Activated CD4-positive, alpha-beta T cell treated with anti-CD3 and anti-CD28 coated beads, Interleukin-2, amount 50 U/mL, for 24 hours (primary cell): ENCODE measurements at places on chromosomes 12 and 14.

DNA sequence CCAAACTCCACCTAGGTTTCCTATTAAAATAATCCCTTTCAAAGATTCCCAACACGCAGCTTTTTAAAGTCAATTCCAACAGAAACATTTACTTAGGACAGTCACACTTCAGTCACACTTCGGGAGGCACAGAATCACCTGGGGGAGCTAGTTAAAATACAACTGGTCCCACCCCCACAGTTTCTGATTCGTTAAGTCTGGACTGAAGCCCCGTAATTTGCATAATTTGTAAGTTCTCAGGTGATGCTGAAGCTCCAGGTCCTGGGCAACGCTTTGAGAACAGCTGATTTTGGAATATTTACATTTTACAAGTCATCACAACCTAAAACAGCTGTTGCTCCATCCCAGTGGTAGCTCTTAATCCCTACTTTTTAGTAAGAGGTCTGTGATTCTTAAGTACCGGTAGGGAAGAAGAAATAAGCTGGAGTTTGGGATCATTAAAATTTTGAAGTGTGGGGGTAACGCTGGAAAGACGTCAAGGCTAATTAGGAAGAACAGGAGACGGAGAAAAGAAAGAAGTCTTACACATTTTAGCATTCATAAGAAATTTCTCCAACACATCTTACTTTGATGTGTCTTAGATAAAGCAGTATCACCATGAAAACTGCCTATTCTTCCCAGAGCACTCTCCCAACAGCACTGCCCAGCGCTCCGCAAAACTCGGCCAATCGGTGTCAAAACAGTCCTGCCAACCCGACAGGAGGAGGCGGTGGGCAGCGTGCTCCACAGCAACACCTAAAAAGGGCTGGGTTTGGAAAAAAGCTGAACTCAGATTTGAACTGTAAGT lies 1.1 kb downstream of the IPO8 start:
- peak; percentile 5 for DNase-seq

DNA sequence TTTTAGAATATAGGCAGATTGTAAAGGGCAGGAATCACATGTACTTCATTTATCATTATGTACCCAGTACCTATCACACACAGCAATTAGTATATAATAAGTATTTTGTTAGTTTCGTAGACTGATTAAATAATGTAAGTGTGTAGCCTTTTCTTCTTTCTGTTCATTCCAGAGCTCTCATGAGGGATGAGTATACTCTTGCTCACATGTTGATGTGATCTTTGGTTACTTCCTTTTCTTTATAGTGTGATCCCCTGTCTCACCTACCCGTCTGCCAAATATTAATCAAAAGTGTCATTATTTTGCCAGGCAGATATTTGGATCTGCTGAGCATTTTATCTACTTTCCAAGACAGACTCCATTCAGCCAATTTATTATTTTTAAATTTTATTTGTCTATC lies 156.1 kb downstream of the PCNX1 start:
- no peak for DNase-seq

DNA sequence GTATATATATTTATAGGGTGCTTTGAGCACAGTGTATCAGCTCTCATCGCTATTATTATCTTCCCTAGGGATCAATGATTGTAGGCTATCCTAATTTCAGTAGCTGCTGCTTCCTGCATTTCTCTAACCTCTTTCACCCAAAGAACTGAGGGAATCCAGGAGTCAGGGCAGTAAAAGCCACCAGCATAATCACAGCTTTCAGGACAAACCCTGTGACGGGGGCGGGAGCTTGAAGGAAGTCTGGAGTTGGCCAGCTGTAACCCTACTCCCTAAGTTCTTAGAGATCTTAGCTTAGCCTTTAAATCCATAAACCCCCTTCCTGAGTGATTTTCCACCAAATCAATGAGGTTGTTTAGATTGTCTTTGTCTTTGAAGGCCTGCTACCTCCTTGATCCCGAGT lies 33.7 kb downstream of the FLVCR2 start:
- DNase-seq = no peak

DNA sequence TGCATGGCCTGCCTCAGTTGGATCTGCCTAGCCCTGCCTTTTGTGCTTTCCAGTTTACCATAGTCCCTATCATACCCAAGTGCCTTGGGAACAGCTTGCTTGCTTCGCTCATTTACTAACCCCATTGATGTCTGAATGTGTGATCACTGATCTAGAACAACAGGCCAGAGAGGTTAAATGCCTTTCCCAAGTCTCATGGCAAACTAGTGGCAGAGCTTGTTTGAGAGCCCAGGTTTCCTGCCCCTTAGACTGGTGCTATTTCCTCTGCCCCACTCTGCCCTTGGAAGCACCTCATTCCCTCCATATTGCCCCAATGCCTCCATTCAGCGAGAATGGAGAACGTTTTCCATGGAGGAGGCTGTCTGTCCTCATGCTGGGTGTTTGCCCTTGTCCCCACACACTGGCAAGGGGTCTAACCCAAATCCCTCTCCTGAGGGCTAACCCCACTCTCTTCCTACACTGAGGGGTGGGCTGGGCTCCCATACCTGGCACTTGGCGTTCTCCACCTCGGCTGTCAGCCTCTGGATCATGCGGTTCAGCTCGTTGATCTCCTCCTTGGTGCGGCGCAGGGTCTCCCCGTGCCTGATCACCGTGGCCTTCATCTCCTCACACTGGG lies 19.8 kb downstream of the KRT7 start:
- no peak for DNase-seq

GRCh38 chr12:128581321-128581761 lies 242.4 kb downstream of the SLC15A4 start:
- no peak for DNase-seq

DNA sequence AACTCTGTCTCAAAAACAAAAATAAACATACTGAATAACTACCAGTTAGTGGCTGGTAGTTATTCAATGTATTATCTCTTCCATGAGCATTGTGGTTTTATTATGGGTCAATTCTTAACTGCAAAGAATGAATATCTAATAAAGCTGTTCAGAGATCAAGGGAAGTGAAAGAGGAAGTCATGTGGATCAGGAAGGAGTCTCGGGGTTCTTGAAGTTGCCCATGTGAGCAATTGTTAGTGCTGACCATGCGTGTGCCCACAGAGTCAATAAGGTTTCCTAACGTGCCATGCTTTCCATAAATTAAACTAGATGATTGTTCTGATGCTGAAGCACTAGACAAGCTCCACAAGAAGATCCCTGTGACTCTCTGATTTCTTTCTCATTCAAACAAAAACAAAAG lies 136.5 kb upstream of the CPSF6 start:
- DNase-seq = no peak

DNA sequence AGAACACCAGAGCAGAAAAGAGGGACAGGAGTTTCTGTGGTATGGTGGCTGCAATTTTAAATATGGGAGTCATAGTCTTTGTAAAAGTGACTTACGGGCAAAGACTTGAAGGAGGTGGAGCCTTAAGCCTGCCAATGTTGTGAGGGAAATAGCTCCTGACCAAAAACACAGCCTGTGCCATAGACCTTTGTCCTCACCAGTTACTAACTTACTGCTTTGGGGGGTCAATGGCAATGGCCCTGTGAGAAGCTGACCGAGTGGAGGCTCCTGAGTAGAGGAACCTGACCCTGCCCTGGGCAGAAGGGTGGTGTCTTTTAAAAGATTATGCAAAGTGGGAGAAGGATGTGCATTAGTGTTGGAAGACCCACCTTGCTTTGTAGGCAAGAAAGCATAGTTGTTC lies 3.8 kb downstream of the MTHFD1 start:
- no peak for DNase-seq

GRCh38 chr12:74985293-74985985 lies 224.2 kb downstream of the KCNC2 start:
- DNase-seq = no peak

DNA sequence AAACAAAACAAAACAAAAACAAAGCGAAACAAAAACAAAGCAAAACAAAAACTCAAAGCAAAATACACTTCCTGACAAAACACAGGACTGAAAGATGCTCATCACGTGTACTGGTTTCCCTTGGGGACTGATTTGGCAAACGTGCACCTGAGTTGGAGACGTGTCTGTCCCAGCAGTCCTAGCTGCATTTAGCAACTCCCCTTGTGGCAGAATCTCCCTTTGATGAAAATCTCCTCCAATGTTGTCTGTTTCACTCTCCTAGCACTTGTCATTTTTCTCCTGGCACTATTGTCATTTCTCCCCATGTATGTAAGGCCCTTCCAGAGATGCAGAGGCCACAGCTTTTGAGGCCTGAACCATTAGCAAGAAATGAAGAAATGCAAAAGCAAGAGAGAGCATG lies 6.8 kb upstream of the SLC24A4 start:
- DNase-seq = no peak

DNA sequence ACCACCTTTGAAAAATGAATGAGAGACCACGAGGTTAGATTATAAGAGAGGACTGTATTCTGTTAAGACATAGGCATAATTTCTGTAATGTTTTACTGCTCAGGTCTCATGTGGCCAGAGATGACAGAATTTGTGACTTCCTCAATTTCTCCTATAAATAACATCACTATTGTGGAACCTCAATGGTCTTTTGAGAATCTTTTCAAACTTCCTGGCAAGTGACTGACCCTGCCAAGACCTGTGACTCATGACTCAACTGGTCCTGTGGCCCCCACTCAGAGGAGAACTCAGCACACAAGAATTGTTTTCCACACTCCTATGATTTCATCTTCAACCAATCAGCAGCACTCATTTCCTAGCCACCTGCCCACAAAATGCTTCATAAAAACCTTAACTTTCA lies 508.2 kb upstream of the ATP2B1 start:
- no peak for DNase-seq

DNA sequence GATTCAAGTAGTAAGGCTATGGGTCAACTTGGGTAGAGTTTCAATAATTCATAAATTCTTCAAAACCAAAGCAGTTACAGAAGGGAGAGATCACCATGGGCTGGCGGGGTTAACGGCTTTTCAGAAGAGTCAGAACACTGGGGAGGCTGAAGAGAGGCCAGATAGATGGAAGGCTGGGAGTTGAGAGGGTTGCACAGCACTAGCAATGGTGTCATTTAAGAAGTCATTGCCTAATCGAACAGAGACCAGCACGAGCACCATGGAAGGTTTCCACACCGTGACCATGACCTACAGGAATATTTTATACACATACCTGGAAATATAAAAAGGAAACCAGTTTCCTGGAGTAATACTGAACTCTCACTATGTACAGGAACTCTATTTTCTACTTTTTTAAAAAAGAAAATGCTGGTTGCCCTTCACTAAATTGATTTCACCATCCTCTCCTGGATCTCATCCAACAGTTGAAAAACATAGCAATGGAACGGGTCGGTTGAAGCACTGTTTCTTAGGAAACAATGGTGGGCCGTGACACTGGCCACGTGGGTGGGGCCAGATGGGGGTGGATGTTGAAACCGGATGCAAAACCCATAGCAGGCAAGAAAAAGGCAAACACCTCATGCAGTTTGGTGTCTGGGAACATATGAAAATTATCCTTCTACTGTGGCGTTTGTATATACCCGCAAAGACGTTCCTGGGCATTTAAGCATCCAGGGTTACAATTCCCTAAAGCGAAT lies 38.0 kb upstream of the RIN3 start:
- DNase-seq = no peak

DNA sequence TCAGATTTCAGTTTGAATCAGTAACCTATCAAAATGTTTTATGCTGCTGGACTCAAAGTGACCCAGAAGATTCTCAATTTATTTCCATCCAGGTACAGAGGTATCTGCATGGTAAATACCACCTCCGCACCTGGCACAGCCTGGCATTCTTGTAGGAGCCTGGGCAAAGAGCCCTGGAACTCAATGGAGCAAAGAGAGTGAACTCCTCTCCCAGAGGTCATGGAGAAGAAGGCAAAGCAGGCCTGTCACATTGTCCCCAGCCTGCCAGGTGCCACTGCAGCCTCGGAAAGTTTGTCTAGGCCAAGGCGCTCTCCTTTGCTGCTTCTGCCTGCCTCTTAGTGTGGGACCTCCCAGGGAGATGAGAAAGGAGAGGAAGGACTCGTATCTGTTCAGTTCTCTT lies 319.8 kb downstream of the ZFP36L1 start:
- DNase-seq = no peak

DNA sequence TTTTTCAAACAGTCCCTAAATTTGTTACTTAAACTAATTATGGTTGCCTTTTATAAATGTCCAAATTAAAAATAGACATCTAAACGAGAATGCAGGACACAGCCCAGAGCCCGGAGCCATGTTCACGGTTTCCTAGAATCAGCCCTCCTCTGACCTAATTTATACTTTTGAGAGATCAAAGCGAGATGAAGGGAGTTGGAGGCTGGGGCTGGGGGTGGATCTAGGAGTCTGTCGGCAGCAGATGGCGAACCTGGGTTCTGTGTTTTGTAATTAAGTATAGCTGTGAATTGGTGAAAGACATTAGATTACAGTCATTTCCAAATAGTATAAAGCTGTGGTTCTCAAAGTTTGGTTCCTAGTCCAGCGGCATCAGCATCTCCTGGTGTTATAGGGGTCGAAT lies 210.1 kb downstream of the SLC41A2 start:
- DNase-seq = no peak

GRCh38 chr12:18951218-18951617 lies 178.3 kb upstream of the PLEKHA5 start:
- DNase-seq = no peak

DNA sequence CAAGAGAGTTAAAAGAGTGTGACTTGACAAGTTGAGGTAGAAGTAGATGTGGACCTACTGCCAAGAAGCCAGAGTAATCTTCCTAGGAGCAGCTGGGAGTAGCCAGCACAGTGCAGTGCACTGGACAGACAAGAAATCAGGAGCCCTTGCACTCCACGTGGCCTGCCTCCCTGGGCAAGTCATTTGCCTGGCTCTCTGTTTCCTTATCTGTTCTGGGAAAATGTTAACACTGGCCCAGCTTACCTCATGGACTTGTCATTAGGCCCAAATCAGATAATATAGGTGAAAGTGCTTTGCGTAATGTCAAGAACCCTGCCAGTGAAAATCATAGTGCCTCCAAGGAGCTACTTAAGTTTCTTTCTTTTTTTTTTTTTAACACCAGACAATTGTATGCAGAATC lies 19.2 kb downstream of the SLC7A8 start:
- DNase-seq = no peak

GRCh38 chr12:52162981-52163380 lies 28.8 kb downstream of the KRT80 start:
- DNase-seq = no peak

DNA sequence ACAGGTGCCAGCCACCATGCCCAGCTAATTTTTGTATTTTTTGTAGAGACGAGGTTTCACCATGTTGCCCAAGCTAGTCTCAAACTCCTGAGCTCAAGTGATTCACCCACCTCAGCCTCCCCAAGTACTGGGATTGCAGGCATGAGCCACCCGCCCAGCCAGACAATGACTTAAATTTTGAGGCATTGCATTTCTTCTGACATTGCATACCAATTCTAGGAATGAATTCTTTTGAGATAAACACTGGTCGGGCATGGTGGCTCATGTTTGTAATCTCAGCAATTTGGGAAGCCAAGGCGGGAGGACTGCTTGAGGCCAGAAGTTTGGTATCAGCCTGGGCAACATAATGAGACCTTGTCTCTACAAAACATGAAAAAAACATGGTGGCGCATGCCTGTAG lies 2.5 kb upstream of the CELA1 start:
- no peak for DNase-seq

DNA sequence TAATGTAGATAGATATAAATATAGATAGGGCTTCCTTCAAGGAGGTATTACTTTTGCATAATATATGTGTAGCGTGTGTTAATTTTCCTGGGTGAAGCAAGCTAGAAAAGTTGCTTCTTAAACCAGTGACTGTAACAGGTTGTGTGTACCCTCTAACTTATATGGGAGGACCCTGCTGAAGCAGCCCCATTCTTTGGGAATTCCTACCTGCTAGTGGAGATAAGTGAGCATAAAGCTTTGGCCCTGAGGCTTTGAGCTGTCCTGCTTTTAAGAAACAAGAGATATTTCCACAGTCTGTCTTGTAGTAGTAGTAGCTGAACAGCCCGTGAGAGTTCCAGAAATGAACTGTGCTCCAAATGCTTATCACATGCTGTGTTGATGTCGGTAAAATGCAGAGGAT lies 8.6 kb downstream of the RMST start:
- no peak for DNase-seq
